Stimulated activated CD8-positive, alpha-beta memory T cell treated with anti-CD3 and anti-CD28 coated beads, Interleukin-12 subunit alpha, Interleukin-12 subunit beta, amount 100 ng/mL, for 1 hour (primary cell): ENCODE measurements at places on chromosomes 5 and 9.

- DNase-seq, result no peak
Observed at GRCh38 chr9:95383845-95384244, 66.3 kb upstream of the FANCC start.

DNA sequence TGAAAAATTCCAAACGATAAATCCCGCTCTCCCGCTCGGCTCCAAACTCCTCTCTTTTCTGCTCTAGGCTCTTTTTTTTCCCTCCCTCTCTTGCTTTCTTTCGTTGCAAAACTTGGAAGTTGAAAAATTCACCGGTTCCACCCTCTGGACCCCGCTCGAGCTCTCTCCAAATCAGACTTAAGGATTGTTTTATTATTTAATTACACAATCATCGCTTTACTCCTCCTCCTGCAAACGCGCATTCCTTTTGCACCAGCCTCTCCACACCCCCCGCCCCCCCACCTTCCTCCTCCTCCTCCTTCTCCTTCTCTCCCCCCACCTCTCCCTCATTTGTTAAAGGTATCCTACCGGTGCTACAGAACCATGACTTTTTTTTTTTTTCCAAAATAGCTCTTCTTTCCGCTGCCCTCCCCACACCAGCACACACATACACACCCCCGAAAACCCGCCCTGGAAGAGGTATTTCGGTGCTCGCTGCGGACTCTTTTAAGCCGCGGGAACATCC lies 535 bp upstream of the NFIB start:
- DNase-seq, result no peak

GRCh38 chr5:90638878-90639277 lies 80.3 kb downstream of the ADGRV1 start:
- no peak for DNase-seq

DNA sequence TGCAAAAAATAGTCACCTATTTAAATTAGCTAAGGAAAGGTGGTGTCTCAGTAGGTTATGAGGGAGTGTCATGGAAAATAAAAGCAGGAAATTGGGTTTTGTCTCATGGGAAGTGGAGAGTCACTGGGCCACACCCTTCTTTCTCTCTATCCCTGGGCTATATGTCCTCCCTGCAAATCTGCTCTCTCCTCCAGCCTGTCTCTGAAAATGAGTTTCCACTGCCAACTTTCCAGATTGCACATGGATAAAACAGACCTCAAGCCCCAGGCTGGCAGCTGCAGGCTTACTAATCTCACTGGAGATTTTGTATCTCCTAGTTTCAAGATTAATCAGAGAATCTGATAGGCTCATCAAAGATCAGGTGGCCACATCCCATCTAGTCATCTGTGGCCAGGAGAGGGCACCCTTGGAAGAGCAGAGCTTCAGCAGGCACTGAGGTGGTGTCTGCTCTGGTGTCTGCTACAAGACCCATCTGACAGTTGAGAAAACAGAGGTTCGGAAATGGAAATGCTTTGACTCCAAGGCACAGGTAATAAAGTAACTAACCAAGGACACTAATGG lies 178.9 kb downstream of the MSX2 start:
- no peak for DNase-seq

- no peak for DNase-seq
Observed at GRCh38 chr5:100779669-100780375, 123.3 kb downstream of the ST8SIA4 start.

DNA sequence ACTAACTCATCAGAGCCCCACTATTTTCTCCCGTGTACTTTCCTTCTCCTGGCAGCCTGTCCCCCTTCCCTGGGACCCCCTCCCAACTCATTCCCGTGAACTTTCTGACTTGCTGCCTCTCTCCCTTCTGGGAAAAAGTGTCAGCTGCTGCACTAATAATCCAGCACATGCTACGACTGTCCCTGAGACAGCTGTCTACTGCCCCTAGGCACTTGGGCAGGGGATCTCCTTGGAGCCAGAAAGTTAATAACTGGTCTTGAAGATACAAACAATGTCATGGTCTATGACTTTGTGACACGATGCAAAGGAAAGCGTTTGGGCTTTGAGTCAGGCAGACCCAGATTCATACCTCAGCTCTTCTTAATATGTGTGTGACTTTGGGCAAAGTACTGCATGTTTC lies 10.1 kb upstream of the RNF183 start:
- no peak for DNase-seq

- no peak for DNase-seq
Observed at GRCh38 chr9:89213396-89213880, 34.8 kb upstream of the SHC3 start.

DNA sequence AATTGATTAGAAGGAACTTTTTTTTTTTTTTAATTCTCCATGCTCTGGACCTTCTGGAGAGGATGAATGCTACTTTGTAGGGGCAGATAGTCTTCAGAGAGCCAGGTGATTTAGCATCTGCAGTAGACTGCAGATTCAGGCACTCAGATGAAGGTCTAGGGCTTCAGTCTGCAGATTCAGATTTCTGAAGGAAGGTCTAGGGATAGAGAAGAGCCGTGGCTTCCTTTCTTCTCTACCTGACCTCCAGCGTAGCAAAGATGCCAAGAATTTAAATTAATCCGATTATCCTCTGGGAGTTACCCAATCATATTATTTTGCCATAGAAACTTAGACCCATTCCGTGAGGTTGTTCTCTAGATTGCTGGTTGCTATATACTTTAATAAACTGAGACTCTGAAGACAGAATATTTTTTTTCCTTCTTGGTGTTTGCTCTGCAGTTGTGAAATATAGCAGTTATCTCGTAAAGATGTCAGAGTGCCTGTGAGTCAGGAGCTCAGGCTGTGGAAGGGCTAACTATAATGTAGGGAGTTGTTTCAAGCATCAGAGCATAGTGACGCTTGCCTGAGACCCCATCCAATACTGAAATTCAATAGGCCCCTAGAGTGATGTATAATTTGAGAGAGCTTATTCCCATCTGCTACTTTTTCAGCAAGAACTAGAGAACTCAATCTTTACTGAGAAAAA lies 132.7 kb upstream of the SLC12A2 start:
- DNase-seq, result no peak

DNA sequence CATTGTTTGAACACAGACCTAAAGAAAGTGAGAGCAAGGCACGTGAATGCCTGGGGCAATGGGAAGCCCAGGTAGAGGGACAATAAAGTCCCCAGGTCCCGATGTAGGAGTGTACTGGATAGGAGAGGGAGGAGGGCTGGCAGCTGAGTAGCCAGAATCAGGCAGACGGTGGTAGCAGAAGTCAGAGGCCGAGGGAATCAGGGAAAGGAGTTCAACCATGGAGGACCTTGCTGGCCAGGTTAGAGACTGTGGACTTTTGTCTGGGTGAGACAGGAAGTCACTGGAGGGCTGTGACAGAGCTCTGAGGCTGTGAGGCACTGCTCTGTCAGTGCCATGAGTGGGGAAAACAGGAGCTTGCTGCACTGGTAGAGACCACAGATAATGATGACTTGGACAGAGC lies 248.2 kb downstream of the EFNA5 start:
- DNase-seq, result no peak
